ENCODE measurements at places on chromosomes 2 and 18.

DNA sequence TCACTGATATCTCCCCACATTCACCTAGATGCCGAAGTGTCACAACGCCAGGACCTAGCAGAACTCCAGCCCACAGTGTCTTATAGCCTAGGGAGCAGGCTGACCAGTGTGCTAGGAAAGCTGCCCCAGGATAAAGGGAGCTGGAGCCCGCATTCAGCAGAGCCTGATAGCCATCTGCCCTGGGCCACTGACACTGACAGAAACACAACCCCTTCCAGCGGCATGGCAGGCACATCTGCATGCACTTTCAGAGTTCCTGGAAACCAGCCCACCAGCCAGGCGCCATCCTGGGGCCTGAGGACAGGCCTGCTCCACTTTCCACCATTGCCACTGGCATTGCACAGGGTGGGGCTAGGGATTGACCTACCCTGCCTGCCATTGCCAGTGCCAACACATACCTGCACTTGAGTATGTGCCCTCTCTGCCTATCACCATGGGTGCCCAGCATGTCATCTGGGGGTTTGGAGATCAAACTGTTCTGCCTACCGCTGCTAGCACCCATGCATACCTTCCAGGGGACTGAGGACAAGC lies 290.1 kb upstream of the KLHL14 start:
- DNase-seq: no peak

- no peak for DNase-seq
These were observed 247.5 kb downstream of the PTH2R start for GRCh38 chr2:208654056-208654455.

- no peak for DNase-seq
These were observed 17.4 kb downstream of the RTP5 start for GRCh38 chr2:241886840-241887447.

DNA sequence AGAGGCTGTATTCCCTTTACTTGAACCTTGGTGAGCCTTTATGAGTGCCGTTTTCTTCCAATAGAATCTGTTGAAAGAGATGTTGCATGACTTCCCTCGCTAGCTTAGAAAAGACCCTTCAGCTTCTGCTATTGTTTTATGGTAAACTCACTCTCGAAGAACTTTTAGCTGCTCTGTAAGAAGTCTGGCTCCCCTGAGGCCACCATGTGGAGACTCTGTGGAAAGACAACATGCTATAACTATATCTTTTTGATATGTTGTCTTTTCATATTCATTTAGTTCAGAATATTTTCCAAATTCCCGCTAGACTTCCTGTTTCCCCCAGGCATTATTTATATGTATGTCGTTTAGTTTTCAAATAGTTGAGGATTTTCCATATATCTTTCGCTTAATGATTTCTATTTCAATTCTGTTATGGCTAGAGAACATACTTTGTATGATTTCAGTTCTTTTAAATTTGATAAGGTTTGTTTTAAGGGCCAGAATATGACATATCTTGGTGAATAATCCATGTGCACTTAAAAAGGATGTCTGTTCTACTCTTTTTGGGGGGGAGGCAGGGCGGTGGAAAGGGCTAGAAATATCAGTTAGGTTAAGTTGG lies 64.1 kb downstream of the PTPN4 start:
- peak; percentile 22 for DNase-seq
